HFFc6 (cell line): ENCODE measurements at places on chromosomes 2 and 18. TPM values are rescaled to one million over a fixed set of nuclear protein-coding genes. Genes with fewer than 3 reads are reported as not detected.

GRCh38 chr2:55459714-55460274, 40.1 kb upstream of the CCDC88A start:
- no peak for DNase-seq

DNA sequence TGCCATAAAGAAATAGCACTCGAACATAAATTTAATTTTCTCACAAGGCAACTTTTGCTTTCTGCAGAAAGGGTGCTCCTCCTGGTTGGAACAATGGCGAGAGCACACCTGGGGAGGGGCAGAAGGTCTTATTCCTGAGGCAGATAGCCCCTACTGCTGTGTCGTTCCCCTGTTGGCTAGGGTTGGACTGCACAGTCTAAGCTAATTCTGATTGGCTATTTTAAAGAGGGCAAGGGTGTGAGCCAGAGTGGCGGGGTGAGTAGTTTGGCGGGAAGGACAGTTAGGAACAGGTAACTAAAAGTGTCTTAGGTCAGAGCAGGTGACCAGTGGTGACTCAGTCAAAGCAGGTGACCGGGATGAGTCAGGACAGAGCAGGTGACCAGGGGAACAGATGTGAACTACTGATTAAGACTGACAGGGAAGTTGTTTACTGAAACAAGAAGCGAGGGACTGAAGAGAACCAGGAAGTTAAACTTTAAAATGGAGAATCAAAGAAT, 49.7 kb upstream of the AGAP1 start:
- DNase-seq = no peak

Gene VAPA
- total RNA-seq = 184 to 210 TPM (median 203 TPM) in 3 replicates

DNA sequence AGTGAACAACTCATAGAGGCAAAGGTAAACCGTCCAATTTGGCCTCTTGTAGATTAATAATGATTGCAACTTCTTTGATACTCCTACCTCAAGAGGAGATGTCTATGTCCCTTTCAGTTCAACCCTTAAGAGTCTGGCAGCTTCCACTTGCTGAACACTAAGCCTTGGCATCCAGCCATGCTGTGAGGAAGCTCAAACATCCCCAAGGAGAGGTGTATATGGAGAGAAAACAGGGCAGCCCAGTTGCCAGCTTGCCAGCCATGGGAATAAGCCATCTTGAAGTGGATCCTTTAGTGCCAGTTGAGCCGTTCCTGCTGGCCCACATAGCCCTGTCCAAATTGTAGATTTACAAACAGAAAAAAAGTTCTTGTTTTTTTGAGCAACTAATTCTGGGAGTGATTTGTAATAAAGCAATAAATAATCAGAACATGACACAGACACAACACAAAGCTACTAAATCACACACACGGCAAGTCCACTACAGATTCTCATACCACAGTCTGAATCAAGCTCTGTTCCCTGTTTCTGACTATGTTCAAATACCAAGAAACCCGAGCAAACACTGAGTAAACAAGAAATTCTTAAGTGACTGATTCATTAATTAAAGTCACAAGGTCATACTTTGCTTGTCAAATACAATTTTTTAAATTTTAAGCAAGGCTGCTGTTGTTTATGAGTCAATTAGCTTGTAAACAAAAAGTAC, 96.1 kb downstream of the PID1 start:
- DNase-seq = peak; percentile 75

GRCh38 chr2:5696404-5696944, 4.3 kb downstream of the SOX11 start:
- DNase-seq = no peak

- DNase-seq = no peak
Measured at GRCh38 chr2:5537180-5537688, 154.9 kb upstream of the SOX11 start.

- DNase-seq = no peak
Measured at GRCh38 chr18:76265497-76266235, 229.4 kb downstream of the ZNF516 start.

DNA sequence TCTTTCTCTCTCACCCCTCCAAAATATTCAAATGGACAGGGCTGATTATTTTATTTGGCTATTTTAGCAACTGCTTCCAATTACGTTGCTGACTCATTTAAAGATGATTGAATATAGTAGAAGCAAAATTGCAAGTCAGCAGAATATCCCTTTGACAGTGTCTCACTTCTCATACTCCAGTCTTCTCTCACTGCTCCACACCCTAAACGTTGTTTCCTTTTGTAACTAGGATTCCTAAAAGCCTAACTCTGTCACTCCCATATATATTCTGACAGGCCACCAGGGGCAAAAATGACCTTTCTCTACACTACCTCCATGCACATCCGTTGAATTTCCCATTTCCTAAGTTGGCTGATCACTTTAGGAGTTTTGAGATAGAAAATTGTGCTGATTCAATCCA, 351.1 kb downstream of the RND3 start:
- no peak for DNase-seq

DNA sequence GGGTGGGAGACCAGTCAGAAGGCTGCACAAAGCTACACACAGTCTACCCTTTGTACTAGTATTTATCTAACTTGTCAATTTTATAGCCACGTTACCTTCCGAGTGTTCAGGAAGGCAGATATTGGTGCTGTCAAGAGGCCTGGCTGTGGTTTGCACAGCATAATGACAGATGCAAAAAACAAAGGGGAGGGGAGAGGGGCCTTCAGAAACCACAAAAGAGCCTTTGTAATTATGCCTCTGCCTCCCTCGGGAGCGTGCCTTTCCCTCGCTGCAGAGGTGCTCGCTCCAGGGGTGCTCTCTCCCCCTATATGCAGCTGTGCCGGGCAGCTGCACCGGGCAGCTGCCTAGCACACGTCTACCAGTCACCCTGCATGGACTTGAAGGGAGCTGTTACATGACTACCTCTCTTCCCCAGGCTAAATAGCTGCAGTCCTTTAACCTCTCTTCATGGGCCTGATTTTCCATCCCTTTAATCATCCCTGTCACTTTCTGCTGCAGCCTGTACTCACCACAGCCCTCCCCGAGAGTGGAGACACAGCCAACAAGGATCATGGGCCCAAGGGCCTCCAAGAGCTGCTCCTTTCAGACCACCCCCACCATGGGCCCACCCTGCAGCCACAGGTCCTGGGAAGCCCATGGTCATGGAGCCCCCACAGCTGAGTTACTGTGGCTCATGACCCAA, 168.4 kb upstream of the PKDCC start:
- no peak for DNase-seq

Gene CABYR
- total RNA-seq = 1.5 to 3.6 TPM (median 1.7 TPM) in 3 replicates

GRCh38 chr18:50871846-50872245, 7.1 kb upstream of the ME2 start:
- DNase-seq = no peak

DNA sequence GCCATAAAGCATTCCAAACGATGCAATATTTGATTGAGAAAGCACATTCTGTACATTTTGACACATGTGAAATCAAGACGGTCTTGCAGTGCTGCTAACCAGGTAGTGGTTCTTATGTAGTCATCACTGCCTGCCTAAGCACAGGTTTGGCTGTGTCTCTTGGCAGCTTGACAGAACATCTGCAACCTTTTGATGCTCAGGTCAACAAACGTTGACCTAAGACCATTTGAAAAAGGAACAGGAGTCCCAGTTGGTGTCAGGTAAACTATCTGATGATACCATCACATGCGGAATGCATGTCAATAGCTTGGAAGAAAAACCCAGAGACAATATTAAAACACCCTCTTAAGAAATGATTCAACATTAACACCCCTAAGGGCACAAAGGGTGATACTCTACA, 80.7 kb downstream of the L3MBTL4 start:
- DNase-seq = no peak

Gene SLC35G4
- total RNA-seq = not detected in 3 replicates

Gene POMC
- total RNA-seq = not detected in 2 replicates

- DNase-seq = no peak
Measured at GRCh38 chr2:14316594-14316993, 315.9 kb upstream of the LRATD1 start.

Gene GALNT13
- total RNA-seq = not detected in 3 replicates

DNA sequence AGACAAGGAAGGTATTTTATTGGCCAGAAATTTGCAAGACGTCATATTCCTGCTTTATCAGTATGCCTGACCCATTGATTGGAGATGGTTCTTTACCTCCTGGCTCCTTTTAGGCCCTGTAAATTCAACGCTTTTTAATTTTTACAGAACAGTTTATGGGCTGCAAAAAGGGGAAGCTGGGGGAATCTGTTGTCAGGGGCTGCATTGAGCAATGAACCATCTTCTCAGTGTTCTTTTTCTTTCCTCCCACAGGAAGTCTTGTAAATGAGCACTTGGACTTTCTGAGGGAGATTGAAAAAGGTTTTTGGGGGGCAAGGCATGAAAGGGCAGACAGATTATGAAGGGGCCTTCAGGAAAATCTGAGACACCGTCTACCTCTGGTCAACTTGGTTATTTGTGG, 503.6 kb upstream of the TNP1 start:
- no peak for DNase-seq

Gene COLEC12
- 0.05 and 0.14 TPM in 2 replicates for total RNA-seq

Gene ZBTB7C
- not detected in 3 replicates for total RNA-seq

Gene CD8A
- total RNA-seq = not detected in 3 replicates

Gene MPP4
- total RNA-seq = 3.7 to 5.1 TPM (median 4.4 TPM) in 3 replicates

Gene WBP1
- 53.5 to 68.7 TPM (median 60.8 TPM) in 3 replicates for total RNA-seq

Gene UGT1A4
- total RNA-seq = not detected in 3 replicates

Gene CPS1
- 1.8 to 3.1 TPM (median 2.7 TPM) in 3 replicates for total RNA-seq

GRCh38 chr2:236894791-236895190, 190.9 kb upstream of the COPS8 start:
- DNase-seq = no peak

DNA sequence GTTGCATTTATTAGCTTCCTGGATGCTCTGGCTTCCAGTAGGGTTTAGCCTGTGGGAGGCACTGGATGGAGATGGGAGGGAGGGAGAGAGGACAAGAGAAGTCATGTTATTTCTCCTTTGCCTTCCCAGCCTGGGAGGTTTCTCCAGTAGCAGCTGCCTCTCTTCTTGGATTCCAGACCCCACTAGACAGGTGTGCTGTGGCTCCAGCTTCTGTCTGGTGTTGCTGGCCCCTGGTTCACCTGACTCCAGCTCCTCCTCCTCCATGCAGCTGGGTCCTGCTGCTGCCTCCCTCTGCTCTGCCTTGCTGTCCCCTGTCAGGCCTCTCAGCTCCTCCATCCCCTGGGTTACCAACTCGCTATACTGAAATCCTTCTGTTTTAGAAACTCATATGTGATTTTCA, 188.9 kb upstream of the TNP1 start:
- no peak for DNase-seq

- DNase-seq = peak; percentile 84
Measured at GRCh38 chr2:85536479-85536878, 2.5 kb upstream of the MAT2A start.

- DNase-seq = peak; percentile 83
Measured at GRCh38 chr18:48545757-48546321, 7.0 kb downstream of the CTIF start.

Gene CDK15
- total RNA-seq = 27.1 and 46.3 TPM in 2 replicates

Gene NPPC
- total RNA-seq = not detected in 3 replicates

Gene KLHL14
- total RNA-seq = not detected in 2 replicates

Gene MEP1B
- not detected in 3 replicates for total RNA-seq

Gene ZNF396
- 0.15 to 0.60 TPM (median 0.26 TPM) in 3 replicates for total RNA-seq

Gene ACVR1
- 42.5 to 45.3 TPM (median 44.0 TPM) in 3 replicates for total RNA-seq

- no peak for DNase-seq
Measured at GRCh38 chr2:60104514-60105505, 448.6 kb downstream of the BCL11A start.

DNA sequence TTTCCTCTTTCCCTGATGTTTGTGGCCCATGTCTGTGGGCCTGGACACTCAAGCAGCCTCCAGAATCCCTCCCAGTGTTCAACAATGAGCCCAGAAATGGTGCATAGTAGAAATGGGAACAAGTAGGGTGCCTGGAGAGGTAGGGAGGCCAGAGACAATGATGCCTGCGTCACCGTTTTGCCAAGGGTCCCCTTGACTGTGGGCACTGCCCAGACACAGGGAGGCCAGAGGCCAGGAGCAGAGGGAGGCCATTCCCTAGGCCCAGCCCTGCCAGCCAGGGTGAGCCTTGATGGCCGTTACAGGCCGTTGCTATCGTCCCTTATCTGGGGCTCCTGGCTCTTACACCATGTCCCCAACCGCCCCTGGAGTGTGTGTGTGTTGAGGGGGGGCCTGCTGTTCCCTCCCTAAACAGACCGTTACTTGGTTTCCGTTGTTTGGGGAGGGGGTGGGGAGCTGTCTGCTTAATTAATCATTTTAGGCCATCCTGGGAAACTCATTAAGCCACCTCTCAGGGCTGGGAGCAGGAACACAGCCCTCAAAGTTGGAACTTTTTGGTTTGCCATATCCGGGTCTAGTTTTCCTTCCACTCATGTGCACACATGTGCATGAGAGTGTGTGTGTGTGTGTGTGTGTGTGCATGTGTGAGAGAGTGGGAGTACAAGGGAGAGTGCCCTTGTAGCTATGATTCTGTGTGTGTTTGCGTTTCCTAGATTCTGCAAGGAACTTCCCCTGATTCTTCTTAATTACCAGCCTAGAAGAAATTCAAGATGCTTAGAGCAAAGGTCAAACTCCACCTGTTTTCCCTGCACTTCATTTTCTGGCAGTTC, 135.2 kb upstream of the HAAO start:
- DNase-seq = no peak

DNA sequence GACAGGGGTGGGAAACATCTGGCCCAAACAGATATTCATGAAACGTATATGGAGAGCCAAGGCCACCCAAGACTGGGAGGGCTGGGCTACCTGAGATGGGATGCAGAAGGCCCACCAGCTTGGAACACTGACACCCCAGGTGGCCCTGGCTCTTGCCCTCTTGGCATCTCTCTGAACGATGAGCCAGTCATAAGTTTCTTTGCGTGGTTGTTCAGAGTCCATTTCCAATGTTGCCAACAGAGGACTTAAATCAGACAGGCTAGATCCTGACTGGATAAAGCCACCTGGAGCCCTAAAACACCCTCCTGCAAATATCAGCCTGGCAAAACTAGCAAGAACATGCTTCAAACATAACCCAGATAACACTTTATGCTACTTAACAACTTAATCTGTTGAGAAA, 42.6 kb downstream of the LPIN2 start:
- no peak for DNase-seq

DNA sequence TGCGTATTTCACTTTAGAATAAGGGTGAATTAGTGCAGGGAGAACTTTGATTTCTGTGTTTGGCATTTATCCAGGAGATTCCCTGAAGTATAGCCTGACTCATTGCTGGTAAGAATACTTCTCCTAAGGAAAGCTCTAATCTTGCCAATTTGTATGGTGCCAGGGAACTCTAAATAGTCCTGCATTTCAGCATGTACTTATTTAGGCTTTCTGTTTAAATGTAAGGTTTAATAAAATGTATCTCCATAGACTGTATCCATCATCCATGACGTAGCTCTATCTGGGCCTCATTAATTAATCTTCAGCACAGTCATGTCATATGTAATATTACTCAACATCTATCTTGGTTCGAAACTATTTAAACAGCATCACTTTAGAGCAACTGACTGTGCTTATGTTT, 127.7 kb downstream of the DOK6 start:
- no peak for DNase-seq

DNA sequence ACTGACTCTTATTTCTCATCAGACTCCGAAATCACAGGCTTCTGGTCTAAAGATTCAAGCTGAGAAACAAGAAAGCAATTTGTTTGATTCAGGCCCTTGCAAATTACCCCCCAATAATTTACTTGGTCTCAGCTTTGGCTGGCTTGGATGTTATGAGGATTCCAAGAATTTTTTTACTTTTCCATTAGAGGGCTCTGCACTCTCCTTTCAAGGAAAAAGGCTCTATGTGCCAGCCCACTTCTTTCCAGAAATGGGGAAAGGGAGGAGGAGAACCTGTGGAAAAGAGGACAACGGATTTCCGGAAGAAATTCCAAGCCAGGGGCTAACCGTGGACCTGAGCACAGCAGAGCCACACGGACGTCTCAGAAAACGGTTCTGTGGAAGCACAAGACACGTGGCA, 44.4 kb downstream of the BCL11A start:
- no peak for DNase-seq

Gene PPP1R7
- 91.5 to 103 TPM (median 93.2 TPM) in 3 replicates for total RNA-seq

GRCh38 chr2:7539077-7539476, 621.9 kb downstream of the RNF144A start:
- no peak for DNase-seq
